ENCODE measurements at places on chromosomes 7 and 10.

- DNase-seq, result no peak
Measured at GRCh38 chr7:27992755-27993493, 187.7 kb downstream of the JAZF1 start.

- no peak for DNase-seq
Measured at GRCh38 chr7:590731-591551, 71.3 kb upstream of the PDGFA start.

GRCh38 chr10:108515821-108516220, 1351.3 kb upstream of the SORCS1 start:
- DNase-seq, result no peak

DNA sequence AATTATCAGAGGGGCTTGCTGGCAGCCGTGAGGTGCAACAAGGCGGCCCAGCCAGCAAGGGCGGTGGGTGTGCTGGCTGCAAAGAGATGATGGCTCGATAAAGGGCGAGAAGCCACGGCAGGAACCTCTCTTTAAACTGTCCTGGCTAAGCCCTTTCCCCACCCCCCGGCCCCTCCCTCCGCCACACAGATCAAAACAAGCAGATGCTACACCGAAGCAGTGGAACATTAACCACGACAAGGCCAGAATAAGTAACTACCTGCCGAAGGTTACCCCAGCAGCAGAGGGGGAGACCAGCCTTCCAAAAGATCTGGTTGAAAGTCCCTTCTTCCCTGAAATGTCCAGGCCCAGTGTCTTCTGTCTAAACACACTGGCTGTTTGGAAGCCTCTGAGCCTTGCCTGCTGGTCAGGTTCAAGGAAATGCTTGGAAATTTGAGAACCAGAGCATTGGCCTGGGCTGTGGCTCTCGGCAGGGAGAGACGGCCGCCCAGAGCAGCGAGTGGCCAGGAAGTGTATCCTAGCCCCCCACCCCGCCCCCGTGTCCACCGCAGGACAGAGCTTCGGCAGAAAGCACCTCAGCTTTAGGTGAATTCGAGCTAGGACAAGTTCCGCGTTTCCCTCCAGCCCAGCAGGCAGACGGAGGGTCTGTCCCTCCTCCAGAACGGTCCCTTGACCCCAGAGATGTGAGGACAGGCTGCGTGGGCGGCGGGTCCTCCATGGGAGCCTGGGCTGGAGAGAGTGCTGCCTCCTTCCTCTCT, 2.1 kb downstream of the FAM20C start:
- no peak for DNase-seq

DNA sequence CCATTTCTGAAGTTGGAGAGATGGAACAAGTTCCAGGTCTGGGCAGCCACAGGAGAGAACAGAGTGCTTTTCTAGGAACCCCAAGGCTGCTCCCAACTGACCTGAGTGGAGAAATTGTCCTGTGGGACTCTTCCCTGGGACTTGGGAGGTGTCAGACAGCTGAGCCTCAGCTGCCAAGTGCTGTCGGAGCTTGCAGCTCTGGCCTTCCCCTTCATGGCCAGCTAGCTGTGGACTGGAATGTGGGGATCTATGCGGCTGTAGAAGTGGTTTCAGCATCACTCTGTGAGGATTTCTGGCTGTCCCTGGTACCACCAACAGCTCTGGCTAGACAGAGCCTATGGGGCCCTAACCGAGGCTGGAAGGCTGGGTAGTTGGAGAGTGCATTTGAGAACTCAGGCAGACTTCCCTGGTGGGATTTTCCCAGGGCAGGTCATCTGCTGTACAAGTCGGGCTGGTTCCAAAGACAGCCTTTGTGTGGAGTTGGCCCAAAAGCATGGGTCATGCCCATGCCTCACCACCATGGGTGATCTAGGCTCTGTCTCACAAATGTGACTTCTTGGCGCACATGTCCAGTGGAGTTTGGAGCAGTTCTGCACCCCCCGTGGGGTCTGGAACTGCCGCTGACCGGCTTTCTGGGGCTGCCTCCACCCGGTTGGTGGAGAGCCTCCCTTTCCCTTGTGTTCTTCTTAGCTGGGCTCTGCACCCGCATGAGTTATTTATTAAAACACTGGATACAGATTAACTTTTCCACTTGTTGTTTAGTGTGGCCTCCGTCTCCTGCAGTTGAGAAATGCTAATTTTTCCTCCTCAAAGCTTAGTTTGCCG, 10.9 kb downstream of the SUFU start:
- DNase-seq, result no peak

DNA sequence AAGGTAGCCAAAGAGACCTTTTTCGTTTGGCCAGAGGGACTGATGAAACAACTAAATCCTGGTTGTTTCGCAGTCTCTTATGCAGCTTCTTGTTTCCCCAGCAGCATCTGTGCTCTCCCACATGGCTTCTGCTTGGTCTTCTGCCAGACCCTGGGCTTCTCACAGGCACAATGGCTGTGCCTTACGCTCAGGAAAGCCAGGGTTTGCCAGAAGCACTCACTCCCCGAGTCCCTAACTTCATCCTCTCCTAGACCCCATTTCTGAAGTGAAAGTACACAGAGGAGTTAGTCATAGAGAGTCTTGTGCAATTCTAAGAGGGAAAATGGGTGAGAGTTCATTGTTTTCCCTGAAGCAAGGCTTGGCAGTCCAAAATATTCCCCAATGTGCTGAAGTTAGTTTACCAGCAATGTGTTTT, 121.7 kb downstream of the EVX1 start:
- DNase-seq, result no peak

GRCh38 chr7:136976504-136977251, 108.2 kb downstream of the CHRM2 start:
- DNase-seq, result no peak

Measured in CD4-positive, alpha-beta memory T cell (primary cell).